ENCODE measurements at places on chromosomes 11 and 22.

DNA sequence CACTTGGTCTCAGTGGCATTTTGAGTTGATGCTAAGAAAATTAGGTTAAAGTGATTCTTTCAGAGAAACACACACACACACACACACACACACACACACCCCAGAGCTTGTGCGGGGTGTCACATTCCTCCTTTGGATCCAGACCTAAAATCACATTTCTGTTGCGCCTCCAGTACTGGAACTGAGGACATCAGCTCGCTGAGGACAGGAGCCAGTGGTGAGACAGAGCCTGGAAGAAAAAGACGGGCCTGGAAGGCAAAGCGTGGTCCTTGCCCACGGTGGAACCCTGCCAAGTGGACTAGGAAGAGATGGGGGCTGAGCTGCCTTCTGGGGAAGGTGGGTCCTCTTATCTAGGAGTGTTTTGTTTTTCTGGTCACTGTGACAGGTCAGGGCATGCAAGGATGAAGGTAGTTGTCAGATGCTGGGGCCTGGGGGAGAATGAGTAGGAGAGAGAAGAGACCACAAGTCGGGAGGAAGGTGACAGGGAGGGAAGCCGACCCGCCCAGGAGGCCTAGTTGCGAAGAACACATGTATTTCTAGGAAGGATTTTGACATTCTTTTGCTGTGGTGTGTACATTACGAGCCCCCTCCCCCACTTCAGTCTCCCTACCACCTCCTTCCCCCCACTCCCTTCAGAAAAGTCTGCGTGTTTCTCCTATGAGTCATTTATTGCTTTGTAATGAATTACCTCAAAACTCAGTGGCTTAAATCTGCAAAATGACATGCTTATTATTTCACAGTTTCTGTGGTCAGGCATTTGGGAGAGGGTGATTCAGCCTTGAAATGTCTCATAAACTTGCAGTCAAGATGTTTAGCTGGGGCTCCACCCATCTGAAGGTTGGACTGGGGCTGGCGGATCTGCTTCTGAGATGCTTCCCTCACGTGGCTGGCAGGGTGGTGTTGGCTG lies 4.8 kb upstream of the ELFN2 start:
- DNase-seq: no peak

GRCh38 chr22:37967147-37967546 lies 13.6 kb downstream of the POLR2F start:
- DNase-seq: no peak

DNA sequence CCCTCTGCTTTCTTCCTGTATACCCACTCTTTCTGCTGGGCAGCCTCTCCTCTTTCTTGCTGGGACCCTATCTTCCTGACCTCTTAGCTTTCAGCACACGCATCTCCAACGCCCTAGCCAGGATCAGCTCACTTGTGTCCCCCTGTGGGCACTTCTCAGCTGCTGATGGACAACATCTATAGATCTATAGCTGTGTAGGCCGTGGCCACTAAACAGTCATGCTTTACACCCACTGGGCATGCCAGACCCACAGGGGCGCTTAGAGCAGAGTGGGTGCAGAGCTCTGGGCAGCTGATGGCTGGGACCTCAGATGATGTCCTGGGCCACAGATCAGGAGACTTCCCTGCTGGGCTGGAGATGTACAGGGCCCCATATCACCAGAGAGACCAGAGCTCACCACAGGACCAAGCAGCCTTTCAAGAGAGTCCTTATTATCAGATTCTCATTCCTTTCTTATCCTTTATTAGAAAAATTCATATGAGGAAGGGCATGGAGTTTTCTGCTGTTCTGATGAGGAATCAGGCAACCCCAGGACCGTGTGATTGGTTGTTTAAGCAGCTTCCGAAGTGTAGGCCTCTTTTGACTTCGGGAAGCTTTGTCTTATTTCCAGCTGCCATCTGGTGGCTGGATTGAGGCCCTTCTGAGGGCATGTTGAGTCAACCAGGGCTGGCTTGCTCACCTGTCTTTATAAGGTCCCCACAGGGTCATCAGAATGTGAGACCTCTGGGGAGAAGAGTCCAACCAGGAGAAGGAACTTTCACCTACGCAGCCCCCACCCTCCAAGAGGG lies 60.5 kb downstream of the OSBP2 start:
- no peak for DNase-seq

- DNase-seq: no peak
Observed at GRCh38 chr22:30422481-30423300, 2.9 kb upstream of the MTFP1 start.

DNA sequence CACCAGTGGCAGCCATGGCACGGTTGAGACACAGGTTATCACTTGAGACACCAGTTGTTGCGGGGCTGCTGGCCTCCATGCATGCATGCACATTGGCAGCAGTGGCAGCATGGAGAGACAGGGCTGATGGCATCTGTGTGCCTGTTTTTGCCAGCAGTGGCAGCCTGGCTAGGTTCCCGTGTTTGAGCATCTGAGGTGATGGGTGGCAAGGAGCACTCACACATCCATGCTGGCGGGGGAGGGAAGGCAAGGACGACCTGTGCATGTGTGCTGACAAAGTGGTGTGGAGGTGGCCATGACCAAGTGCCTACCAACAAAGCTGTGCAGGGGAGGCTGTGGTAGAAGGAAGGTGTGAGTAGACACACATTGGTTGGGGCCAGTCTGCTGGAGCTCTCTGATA lies 133.5 kb downstream of the CNTN5 start:
- no peak for DNase-seq

Data from stimulated activated CD8-positive, alpha-beta memory T cell treated with anti-CD3 and anti-CD28 coated beads, Interleukin-4, amount 100 ng/mL, for 1 hour (primary cell).